Osteocyte (in vitro differentiated cells): ENCODE measurements at places on chromosomes 3 and 15. TPM values are rescaled to one million over a fixed set of nuclear protein-coding genes. Genes with fewer than 3 reads are reported as not detected.

- no peak overlapping the region for H3K27ac ChIP-seq
- H3K36me3 ChIP-seq = no peaks in the 10 kb centered on the region
- H3K27me3 ChIP-seq = no peaks in the 10 kb centered on the region
- no peak overlapping the region for H3K4me3 ChIP-seq
- H3K4me1 ChIP-seq = peaks cover 2% of the 10 kb centered on the region
- DNase-seq = no peak
These were observed 208.4 kb downstream of the PLOD2 start for GRCh38 chr3:145952536-145952935.

DNA sequence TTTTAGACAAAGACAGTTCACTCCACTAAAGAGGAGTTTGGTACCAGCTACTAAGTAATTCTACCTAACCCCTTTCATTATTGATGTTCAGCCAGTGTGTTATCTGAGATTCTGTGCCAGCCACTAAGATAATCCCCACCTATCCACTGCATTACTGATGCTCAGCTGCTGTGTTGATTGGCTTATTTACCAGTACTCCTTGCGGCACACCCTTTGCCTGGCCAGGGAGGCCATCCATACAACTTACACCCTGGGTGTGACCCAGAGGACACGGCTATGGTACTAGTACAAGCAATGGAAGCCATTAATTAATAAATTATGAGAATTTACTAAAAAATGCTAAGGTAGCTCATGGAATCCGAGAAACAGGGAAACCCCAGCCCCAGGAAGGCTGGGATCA, 290.7 kb upstream of the CTNNB1 start:
- H3K27me3 ChIP-seq = no peaks in the 10 kb centered on the region
- H3K36me3 ChIP-seq = no peaks in the 10 kb centered on the region
- H3K4me1 ChIP-seq = no peaks in the 10 kb centered on the region
- no peak for DNase-seq

The DRD3 gene
- not detected in 2 replicates for total RNA-seq

DNA sequence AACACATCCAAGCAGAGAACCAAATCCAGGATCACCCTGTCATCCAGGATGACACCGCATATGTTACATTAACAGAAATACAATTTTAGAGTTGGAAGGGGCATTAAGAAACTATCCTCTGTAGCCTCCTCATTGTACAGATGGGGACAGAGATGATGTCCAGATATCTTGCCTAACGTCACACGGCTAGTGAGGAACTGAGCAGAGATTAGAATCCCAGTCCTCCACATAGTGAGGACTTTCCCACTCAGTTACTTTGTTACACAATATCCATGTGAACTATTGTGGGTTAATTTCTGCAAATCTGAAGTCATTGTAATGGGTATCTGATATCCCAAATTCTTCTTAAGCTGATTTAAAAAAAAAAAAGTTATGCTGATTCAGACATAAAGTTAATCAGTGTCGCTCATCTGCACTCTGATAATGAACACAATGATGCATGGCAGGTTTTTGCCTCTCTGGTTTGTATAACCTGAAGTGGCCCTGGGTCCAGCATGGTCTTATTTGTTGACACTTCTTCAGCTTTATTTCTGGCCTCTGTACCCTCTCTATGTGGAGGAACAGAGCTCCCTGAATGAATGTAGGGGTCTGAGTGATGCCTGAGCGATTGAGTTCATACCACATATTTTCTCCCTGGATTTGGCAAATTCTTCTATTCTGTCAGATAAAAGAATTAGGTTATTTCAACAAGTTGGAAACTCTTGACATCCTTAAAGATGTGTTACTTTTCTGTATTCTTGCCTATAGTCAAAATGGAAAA, 76.0 kb upstream of the LIMD1 start:
- no peak overlapping the region for H3K27ac ChIP-seq
- no peak overlapping the region for H3K4me3 ChIP-seq
- H3K36me3 ChIP-seq = peaks cover 33% of the 10 kb centered on the region
- no peak for DNase-seq
- H3K27me3 ChIP-seq = no peaks in the 10 kb centered on the region
- H3K4me1 ChIP-seq = peaks cover 12% of the 10 kb centered on the region

DNA sequence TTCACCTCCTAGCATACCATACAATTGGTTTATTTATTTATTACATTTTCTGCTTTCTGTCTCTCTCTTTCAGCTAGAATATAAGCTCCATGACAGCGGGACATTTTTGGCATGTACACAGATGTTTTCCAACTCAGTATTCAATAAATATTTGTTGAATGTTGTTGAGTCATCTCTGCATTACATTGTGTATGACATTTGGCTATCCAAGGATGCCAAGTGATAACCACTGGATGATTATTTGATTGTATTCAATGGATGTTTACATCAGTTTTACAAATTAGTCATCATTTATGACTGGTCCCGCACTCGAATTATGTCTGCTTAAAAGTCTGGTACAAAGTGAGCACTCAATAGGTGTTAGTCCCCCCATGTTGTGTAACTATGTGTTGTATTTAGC, 49.5 kb upstream of the STXBP5L start:
- H3K27ac ChIP-seq = no peak overlapping the region
- H3K27me3 ChIP-seq = peaks cover 10% of the 10 kb centered on the region

GRCh38 chr15:101372960-101373525, 78.0 kb upstream of the SNRPA1 start:
- peaks cover 11% of the 10 kb centered on the region for H3K27me3 ChIP-seq
- no peak overlapping the region for H3K27ac ChIP-seq
- no peaks in the 10 kb centered on the region for H3K36me3 ChIP-seq
- no peak overlapping the region for H3K4me3 ChIP-seq
- no peaks in the 10 kb centered on the region for H3K4me1 ChIP-seq

The SPPL2A gene
- 111 and 118 TPM in 2 replicates for total RNA-seq

DNA sequence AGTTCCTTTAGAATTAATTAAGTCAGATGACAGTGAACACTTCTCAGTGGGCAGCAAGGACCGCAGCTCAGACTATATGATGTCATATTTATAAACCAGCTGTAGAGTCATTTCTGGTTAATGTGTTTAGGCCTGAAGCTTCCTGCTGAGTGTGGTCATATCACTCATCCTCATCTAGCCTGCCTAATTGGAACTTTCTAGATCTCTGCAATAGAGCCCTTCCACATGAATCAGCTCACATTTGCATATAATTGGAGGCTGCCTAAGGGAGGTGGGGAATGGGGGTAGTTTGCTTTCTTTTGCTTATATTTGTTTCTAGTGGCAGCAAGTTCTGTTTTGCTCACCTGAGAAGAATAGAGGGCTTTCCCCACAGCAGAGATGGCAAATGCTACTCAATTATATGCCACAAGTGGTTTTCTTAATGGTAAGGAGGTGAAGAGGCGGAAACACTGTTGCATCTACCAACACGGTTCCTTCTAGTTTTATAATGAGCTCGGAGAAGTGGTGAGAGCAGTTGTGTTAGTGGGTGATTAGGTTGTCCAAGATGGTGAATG, 148.1 kb downstream of the KLHL25 start:
- no peak overlapping the region for H3K27ac ChIP-seq
- H3K27me3 ChIP-seq = no peaks in the 10 kb centered on the region
- no peak overlapping the region for H3K4me3 ChIP-seq
- peaks cover 31% of the 10 kb centered on the region for H3K36me3 ChIP-seq
- H3K4me1 ChIP-seq = peaks cover 23% of the 10 kb centered on the region

DNA sequence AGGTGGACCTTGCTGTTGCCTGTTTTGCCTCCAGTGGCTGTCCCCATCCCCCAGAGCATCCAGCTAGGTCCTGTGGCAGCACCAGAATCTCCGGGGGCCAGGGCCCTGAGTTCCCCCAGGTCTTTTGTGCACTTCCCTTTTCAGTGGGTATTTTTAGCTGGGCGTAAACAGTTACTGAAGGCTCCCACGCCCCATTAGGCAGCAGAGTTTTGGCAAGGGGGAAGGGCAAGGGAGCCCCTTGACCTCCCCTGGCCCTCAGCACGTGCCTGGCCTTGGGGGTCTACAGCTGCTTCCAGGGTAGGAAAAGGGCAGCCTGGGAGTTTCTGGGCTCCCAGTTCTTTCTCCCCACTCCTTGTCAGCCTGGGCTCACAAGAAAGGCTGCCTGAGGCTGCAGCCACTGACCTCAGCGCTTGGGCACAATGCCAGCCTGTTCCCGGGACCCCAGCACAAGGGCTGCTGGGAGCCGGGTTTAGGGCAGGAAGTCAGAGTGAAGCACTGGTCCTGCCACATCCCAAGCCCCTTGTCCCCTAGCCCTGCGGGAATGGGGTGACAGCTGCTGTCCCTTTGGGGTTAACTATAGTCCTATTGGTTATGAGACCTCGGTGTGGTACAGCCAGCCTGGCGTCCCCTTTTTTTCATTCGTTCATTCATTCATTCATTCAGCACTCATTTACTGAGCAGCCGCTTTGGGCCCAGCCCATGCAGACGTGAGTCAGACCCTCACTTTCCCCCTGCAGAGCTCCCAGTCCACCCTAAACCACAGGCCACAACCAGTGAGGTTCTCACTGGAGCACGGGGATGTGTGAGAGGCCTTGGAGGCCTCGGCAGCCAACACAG, 8.4 kb downstream of the CSK start:
- peaks cover 67% of the 10 kb centered on the region for H3K4me1 ChIP-seq
- H3K36me3 ChIP-seq = no peaks in the 10 kb centered on the region
- peak; percentile 92 for DNase-seq
- peak overlapping the region; percentile 45 for H3K4me3 ChIP-seq
- peak overlapping the region; percentile 90 for H3K27ac ChIP-seq

DNA sequence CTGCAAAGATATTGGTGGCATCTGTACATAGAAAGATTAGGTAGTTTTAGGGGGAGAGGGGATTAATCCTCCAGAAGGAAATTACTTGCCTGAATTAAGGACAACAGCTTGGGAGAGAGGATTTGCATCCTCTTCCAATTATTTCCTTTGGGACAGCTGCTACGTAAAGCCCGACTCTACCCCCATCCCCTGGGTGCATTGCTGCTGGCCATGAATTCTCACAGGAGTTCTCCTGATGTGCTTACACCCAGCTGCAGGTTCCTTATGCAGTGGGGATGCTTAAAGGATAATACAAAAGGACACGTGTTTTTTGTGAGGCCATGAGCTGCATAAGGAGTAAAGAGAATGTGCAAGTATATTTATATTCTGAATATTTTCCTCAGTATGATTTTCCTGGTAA, 132.3 kb downstream of the VPS8 start:
- H3K27me3 ChIP-seq = no peaks in the 10 kb centered on the region
- no peak overlapping the region for H3K27ac ChIP-seq
- H3K36me3 ChIP-seq = peaks cover 32% of the 10 kb centered on the region
- DNase-seq = no peak
- H3K4me1 ChIP-seq = no peaks in the 10 kb centered on the region

- H3K4me3 ChIP-seq = no peak overlapping the region
- DNase-seq = no peak
- no peaks in the 10 kb centered on the region for H3K27me3 ChIP-seq
- H3K27ac ChIP-seq = no peak overlapping the region
- H3K36me3 ChIP-seq = peaks cover 2% of the 10 kb centered on the region
- H3K4me1 ChIP-seq = peaks cover 47% of the 10 kb centered on the region
These were observed 216.4 kb downstream of the FOXP1 start for GRCh38 chr3:71366988-71367604.

The ITGA11 gene
- 1,149 and 1,161 TPM in 2 replicates for total RNA-seq

DNA sequence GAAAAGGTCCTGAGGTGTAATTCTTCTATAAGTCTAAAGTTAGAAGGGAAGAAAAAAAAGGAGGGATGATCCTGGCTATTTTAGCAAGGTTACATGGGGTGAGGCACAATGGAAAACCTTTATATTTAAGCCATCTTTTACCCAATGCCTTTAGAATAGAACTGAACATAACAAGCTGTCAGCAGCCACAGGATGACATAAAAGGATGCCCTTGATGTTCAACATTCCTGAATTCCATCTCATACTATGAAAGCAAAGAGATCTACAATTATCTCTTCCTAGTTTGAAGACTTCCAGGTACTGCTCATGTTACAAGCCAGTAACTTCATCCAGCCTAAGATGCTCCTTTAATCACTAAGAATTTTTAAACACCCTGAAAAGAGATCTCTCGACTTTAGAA, 26.9 kb downstream of the NEK10 start:
- H3K27ac ChIP-seq = no peak overlapping the region
- DNase-seq = no peak
- no peaks in the 10 kb centered on the region for H3K27me3 ChIP-seq
- H3K4me3 ChIP-seq = no peak overlapping the region
- H3K36me3 ChIP-seq = peaks cover 24% of the 10 kb centered on the region

DNA sequence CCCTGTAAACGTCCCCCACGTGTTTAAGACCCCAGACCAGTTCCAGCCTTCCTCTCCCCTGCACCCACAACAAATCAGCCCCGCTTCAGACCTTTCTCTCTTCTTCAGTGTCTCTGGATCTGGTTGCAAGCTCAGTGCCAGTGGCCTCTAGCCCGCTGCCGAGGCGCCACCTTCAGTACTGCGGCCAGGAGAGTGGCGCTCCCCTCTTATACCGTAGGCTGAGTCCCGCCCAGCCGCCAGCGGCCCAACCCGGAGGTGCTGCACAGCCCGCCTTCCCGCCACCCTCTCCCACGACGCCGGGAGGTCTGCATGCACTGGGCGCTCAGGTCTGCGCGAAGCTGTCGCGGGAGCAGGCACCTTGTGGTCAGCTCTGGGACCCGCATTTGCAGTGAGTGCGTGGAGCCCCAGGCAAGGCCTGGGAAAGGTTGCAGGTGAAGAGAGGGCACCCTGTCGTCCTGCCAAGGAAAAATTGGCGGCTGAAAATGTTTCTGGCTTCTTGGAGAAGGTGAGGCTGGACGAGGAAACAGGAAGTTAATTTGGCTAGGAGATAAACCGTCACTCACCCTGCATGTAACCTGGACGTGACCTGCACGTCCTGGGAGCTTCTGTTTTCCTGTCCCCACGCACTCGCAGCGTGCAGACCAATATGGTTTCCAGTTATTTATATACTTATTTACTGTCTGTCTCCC, at the start of gene C2CD4B:
Gene C2CD4B (minus strand): TSS at position 182 of the 689 bp plus-strand sequence. CDS start 301 bp downstream, outside the sequence.
- H3K4me1 ChIP-seq = peaks cover 17% of the 10 kb centered on the region
- H3K36me3 ChIP-seq = no peaks in the 10 kb centered on the region
- H3K27ac ChIP-seq = peak within 1 kb of the TSS; percentile 35

DNA sequence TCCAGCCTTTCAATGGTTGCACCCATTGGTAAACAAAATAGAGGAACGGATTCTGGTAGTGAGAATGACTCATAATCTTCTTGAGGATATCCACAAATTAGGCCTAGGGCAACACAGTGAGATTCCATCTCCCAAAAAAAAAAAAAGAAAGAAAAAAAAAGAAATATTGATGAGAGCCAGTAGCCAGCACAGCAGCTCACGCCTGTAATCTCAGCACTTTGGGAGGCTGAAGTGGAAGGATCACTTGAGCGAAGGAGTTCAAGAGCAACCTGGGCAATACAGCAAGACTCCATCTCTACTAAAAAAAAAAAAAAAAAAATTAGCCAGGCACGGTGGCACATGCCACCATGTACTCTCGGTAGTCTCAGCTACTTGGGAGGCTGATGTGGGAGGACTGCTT, 51.9 kb downstream of the DENND4A start:
- H3K4me3 ChIP-seq = no peak overlapping the region
- H3K27me3 ChIP-seq = no peaks in the 10 kb centered on the region
- DNase-seq = no peak
- H3K4me1 ChIP-seq = peaks cover 3% of the 10 kb centered on the region

DNA sequence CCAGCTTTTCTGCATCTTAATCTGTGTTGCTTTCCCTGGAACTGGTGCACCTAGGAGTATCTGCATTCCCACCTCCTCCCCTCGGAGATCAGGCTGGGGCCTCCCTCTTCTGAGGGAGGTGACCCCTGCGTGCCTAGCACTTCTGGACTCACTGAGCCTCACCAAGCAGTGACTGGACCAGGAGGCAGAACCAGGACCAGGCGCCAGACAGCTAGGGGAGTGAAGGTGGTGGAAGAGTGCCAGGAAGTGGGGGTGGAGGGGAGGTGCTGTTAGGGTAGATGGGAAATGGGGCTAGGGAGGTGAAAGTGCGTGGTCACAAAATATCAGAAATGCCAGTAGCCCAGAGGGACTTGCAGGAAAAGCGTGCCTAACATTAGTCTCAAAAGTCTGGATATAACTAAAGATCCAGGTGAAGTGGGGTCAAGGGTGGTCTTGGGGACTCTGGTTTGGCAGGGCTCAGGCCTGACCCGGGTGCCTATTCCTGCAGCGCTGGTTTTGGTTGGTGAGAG, 1.2 kb downstream of the DUOXA2 start:
- no peak for DNase-seq
- no peak overlapping the region for H3K4me3 ChIP-seq
- peaks cover 11% of the 10 kb centered on the region for H3K4me1 ChIP-seq
- H3K27ac ChIP-seq = no peak overlapping the region
- H3K36me3 ChIP-seq = no peaks in the 10 kb centered on the region
